NCI-H510A (cell line): ENCODE measurements at places on chromosomes 16 and 17.

- DNase-seq, result no peak
These were observed 48.9 kb downstream of the SNX29 start for GRCh38 chr16:12025472-12025871.

DNA sequence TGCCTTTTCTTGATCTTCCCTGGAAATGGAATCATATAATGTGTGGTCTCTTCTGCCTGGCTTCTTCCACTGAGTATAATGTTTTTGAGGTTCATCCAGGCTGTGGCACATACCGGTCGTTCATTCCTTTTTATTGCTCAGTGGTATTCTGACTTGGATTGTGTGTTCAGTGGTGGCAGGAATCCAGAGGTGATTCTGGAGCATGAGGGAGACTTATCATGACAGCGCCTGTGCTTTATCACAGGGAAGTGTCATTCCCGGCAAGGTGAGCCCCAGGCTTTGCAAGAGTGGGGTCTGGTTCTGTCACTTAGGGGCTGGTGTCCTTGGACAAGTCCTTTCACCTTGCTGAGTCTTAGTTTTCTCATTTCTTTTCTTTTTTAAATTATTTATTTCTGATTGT, 53.0 kb downstream of the IRX3 start:
- DNase-seq, result no peak

GRCh38 chr17:50185631-50186471, 15.6 kb downstream of the COL1A1 start:
- no peak for DNase-seq

DNA sequence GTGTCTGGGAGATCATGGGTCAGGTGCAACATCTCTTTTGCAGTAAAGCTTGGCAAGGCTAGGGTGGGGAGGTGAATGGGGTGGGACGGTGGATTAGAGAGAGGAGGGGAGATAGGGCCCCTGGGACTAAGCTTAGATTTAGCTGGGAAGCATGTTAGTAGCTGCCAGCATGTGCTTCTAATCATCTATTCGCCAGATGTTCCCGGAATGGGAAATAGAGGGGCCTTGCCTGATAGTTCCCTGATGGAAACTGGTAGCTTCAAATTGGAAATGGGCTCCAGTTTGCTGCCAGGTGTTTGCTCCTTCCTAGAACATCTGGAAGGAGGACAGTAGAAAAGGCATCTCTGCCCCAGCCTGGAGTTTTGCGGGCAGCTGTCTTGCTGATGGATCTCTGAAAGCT, 176.1 kb downstream of the CCDC182 start:
- no peak for DNase-seq

DNA sequence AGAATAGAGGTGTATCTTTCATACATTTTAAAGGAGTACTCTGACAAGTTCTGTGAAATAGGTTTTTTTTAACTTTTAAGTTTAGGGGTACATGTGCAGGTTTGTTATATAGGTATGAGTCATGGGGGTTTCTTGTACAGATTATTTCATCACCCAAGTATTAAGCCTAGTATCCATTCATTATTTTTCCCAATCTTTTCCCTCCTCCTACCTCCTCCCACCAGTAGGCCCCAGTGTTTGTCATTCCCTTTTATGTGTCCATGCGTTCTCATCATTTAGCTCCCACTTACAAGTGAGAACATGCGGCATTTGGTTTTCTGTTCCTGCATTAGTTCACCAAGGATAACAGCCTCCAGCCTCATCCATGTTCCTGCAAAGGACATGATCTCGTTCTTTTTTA, 175.5 kb downstream of the CYB561 start:
- DNase-seq, result no peak

GRCh38 chr16:48949636-48950035, 332.0 kb downstream of the CBLN1 start:
- DNase-seq, result no peak

DNA sequence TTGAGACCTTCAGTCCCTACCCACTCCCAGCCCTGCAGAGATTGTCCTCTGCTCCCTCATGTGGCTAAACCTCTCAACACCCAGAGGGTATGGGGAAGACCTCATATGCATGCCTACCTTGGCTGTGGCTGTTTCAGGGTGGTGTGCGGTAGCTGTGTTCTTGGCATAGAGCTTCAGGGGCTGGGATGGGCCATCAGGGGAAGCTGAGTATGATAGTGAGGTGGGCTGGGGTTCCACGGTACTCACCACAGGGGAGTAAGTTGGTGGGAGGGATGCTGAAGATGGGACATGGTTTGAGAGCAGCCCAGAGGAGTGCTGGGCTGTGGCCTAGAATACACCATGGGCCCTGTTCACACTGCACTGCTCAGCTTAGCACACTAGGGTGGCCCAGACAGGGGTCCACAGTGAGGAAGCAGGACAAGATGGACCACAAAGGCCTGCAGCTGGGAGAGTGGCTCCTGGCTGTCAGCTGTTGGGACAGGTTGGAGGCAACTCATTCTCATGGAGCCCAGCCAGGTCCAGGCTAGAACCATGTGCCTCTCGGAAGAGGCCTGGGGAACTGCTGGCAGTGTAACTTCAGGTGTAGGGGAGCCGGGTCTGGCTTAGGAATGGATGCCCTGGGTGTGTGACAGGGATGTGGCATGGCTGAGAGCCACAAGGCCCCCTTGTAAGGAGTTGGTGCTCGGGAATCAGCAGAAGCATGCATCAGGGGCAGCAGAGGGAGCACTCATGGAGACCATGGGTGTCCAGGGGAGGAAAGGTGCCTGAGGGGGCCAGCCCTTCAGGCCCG, 3.1 kb downstream of the MFAP4 start:
- DNase-seq, result no peak

DNA sequence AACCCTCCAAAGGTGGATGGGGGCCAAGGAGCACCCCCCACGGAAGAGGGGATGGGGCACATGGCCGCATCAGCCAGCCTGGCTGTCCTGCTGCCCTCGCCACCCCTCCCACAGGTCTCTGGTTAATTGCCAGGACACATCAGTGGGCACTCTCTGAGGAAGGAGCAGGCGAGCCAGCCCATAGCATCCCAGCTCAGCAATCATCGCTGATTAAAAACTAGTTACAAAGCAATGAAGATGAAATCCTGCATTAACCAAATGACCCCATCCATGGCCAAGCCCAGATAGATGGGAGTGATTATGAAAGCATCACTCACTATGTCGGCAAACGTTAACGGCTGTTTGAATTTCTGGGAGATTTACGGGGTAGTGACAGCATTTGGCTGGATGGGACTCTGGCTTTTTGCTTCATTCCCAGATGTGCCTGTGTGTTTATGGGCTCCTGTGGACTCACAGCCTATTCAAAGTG, 45.3 kb downstream of the CCDC182 start:
- no peak for DNase-seq

- no peak for DNase-seq
These were observed 5.7 kb downstream of the NUPR1 start for GRCh38 chr16:28532940-28533647.

DNA sequence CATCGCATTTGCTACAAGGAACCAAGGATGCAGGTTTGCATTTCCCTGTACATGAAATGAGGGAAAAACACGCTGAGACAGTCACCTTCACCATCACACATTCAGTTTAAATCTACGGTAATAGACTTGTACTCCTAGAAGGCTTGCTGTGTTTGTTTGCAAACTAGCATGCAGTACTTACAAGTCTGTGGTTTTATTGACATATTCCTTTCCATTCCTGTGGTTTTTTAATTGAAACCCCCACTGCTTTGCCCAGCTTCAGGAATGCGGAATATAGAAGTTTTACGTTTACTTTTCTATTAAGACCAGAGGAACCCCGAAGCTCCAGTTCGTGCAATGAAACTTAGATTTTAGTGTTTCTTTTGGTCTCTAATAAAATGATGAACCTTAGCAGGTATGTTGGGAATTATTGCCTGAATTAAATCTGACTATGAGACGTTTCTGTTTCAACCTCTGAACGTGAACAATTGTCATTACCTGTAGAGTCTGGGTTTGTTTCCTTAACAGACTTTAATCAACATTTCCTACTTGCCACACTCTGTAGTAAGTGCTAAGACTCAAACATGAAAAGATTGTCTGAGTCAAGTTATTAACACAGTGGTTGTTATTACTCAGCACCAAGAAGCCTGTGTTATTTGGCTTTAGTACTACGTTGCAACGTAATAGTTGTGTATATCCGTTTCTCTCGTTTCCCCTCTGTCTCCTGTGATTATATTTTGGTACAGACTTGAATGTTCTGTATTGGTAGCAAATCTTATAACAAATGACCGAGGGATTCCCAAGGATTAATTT, 793.3 kb upstream of the GOT2 start:
- DNase-seq, result no peak

GRCh38 chr17:48470388-48471034, 40.5 kb upstream of the SKAP1 start:
- DNase-seq, result peak; percentile 10

DNA sequence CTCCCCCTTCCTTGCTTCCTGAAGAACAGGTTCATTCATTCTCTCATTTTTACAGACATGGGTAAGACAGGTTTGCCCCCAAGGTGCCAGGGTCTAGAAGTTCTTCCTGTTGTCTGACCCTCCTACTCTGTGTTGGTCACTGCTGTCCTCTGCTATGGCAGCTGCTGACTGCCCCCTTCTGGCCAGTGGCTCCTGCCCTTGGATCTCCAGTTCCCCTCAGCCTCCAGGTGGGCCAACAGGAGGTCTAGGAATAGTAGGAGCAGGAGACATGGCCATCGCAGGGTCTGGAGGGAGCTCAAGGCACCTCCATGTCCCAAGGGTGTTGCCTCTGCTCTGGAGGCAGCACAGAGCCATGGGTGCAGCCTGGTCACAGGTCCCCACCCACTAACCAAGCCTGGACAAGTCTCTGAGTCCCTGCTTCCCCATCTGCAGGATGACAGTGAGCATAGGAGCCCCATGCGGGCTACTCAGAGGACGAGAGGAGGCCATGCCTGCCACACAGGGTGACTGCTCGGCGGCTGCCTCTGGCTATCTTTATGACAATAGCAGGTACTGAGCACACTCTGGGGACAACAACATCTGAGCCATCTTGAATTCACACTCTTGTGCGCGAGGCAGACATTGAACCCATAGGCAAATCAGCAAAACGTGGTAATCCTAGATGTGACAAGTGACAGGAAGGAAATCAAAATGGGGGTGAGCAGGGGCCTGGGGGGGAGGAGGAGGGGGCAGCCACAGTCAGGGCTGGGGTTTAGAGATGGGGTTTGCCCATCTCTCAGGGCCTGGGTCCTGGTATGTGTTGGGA, 27.0 kb upstream of the NXPH3 start:
- DNase-seq, result no peak
